ENCODE measurements at places on chromosomes 4 and X.

DNA sequence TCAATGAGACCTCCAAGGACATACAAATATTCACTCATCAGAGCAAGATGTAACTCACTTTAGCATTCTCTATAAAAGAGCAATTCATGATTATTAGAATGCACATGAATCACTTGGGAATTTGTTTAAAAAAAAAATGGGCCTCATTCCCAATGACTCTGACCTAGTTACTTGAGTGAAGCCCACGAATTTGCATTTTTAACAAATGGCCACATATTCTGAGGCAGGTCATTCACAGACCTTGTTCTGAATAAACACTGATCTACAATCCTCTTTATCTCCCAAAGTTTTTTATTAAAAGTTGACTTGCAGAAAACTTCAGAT, 255.1 kb upstream of the VEGFC start:
- no peak for DNase-seq

- no peak for DNase-seq
These were observed 57.5 kb downstream of the ADRA2C start for GRCh38 chr4:3823496-3824341.

DNA sequence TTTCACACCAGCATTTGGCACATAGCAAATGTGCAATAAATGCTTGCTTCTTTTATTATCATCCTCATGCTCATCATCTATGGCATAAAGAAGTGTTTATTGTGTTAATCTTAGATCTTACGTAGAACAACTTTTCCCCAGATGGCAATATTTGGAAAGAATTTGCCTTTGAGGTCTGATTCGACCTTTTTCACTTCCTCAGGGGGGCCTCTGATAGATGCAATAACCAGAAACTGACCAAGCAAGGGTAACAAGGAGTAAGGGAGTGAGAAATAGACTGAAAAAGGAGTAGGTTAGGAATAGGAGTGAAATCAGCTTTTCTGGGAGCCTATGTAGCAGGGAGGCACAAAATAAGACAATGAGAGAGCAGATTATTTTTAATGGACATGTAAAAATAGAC, 70.2 kb downstream of the RRAGB start:
- DNase-seq, result no peak

DNA sequence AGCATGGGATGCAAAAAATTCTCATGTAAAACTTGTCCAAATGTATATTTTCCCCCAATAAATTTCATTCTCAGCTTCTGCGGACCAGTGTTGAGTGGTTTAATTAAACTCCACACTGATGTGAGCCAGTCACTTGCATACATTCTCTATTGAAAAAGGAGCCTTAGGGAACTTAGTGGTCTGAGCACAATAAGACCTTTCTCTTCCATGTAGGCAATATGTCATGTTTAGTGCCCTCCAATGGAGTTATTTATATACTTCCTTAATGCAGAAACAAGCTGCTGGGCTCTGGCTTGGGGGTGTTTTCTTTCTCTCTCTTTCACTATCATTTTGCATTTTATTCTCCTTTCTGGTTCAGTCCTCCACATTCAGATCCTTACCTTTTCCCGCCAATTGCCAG, 196.9 kb downstream of the ANAPC10 start:
- no peak for DNase-seq

- no peak for DNase-seq
These were observed 175.0 kb downstream of the TENM3 start for GRCh38 chr4:182418054-182418734.
